Activated T-cell treated with anti-CD3 and anti-CD28 coated beads, Interleukin-2, amount 50 U/mL, for 72 hours (primary cell): ENCODE measurements at places on chromosomes 4 and X. TPM values are rescaled to one million over a fixed set of nuclear protein-coding genes. Genes with fewer than 3 reads are reported as not detected.
A peak's percentile ranks its signal among the peaks of the same experiment; 100 is the strongest.

Gene KLHL4
- total RNA-seq = 0.12 TPM

Gene PWWP3B
- not detected for total RNA-seq

Gene FAM9B
- not detected for total RNA-seq

Gene RAB9B
- total RNA-seq = 0.96 TPM

Gene CT45A10
- total RNA-seq = not detected

Gene SHISA3
- total RNA-seq = 0.41 TPM

Gene GAB3
- 6.2 TPM for total RNA-seq

Gene TXK
- 52.3 TPM for total RNA-seq

Gene ART3
- not detected for total RNA-seq

Gene TMEM150C
- total RNA-seq = 0.07 TPM

GRCh38 chr4:682490-683172 lies 6.3 kb downstream of the SLC49A3 start:
- no peak for DNase-seq

GRCh38 chr4:155696226-155696625 lies 29.6 kb downstream of the GUCY1A1 start:
- no peak for DNase-seq

- no peak for DNase-seq
Measured at GRCh38 chrX:136572030-136572429, 40.0 kb downstream of the VGLL1 start.

- no peak for DNase-seq
Measured at GRCh38 chr4:87978681-87979080, 3.2 kb downstream of the SPP1 start.

DNA sequence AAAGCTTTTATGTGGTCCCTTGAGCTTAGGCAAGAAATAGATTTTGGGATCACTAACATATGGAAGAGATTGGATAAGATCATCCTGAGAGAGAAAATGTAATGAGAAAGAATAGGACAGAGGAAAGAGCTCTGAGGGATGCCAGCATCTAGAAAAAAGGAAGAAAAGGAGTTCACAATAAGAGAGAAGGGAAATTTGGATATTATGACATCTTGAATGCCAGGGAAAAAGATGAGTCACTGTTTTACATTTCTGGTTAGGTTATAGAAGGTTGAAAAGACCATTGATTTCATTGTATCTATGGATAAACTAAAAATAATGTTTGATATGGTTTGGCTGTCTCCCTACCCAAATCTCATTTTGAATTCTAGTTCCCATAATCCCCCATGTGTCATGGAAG lies 208.5 kb downstream of the MAD2L1 start:
- DNase-seq = no peak

- no peak for DNase-seq
Measured at GRCh38 chrX:112081781-112082652, 559 bp downstream of the TRPC5 start.

- DNase-seq = no peak
Measured at GRCh38 chrX:54043056-54043455, 1.2 kb downstream of the PHF8 start.

DNA sequence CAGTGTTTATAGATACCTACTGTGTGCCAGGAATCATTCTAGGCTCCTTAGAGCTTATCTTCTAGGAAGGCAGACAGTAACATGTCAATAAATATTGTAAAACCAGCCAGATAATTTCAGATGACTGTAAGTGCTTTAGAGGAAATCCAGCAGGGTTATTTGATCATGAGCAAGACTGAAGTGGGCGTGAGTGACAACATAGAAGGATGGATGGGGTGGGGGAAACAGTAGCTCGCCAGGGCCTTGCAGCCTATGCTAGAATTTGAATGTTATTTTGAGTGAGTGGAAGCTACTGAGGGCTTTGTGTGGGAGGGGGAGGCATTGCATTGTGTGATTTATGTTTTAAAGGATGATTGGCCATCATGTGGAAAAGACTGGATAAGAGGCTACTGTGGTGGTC lies 6.7 kb downstream of the SRD5A3 start:
- no peak for DNase-seq

DNA sequence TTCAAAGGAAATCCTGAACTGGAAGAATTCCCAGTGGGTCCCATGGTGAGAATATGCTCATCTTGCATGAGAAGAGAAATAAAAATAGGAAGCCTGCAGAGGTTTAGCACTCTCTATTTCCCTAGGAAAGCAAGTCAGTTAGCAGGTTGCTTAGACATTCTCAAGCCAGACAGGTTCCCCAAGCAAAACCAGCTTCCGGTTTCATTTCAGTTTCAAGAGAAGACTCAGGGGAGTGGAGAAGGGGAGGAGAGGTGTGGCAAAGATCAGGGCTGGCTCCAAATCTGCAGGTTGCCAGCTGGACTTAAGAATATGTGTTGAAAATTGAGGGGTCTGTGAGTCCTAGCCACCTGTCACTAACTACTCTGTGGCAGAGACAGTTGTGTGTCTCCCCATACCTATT lies 107.5 kb downstream of the CLNK start:
- peak; percentile 5 for DNase-seq

GRCh38 chr4:110636680-110637407 lies 14.0 kb upstream of the PITX2 start:
- DNase-seq = no peak

- DNase-seq = no peak
Measured at GRCh38 chr4:4388836-4389575, 2.1 kb downstream of the NSG1 start.

- DNase-seq = no peak
Measured at GRCh38 chr4:99586322-99586721, 11.7 kb downstream of the MTTP start.

DNA sequence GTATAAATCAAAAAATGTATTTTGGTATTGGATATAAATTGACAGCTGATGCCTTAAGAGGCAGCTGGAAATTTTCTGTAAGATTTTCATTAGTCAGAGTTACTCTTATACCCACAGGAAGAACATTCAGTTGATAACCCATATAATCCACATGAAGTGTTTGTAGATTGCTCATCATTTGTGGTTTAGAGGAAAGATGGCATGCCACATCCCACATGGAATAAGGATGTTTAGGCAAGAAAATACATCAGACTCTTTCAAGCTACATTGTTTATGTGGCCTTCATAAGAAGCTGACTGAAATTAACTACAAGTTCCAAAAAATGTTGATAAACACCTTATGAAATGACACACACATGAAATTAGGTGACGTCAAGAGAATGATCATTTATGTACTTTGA lies 56.6 kb downstream of the AREG start:
- DNase-seq = no peak

DNA sequence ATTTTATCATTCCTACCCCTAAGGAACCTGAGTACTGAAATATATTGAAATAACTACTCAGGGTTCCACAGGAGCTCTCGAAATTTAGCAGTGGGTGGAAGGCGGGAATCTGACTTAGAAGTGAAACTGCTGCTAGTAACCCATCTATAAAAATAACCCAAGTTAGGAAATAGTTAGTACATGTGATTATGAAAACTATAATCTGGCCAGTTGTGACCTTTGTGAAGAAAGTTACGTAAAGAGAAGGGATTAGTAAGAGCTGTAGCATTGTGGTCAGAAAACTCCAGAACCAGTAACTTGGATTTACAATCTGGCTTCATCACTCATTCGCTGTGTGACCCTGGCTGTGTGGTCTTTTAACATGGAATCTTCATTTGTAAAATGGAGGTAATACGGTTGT lies 175.5 kb downstream of the RAPGEF2 start:
- DNase-seq = no peak

DNA sequence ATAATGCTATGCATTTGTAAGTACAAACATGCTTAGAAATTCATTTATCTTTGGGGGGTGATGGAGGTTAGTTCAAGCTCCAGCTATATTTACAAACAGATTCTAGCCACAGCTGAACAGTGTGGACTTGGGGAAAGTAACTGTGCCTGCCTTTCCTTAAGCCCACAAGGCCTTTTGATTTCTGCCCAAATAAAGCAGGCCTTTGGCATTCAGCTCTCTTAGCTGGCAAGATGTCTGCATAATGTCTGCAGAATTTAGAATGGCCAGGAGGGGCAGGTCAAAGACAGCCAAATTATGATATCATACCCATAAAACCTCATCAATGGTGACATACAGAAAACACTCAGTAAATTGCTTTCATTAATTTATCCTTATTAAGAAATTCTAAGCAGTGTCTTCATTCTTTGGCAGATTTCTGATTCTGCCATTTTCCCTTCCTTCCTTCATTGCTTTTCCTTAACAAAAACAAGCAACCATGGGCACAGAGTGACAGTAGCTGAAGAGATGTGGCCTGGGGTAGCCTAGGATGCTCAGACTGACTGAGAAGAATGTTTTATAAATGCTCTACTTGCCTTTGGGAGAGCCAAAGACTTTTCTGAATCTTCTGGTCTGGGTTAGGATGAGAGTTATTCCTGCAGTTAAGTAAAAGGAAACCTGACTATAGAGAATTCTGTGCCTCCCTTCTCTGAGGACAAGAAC lies 538.7 kb upstream of the NR3C2 start:
- DNase-seq = no peak

- no peak for DNase-seq
Measured at GRCh38 chr4:145066063-145066501, 31.9 kb downstream of the ANAPC10 start.

DNA sequence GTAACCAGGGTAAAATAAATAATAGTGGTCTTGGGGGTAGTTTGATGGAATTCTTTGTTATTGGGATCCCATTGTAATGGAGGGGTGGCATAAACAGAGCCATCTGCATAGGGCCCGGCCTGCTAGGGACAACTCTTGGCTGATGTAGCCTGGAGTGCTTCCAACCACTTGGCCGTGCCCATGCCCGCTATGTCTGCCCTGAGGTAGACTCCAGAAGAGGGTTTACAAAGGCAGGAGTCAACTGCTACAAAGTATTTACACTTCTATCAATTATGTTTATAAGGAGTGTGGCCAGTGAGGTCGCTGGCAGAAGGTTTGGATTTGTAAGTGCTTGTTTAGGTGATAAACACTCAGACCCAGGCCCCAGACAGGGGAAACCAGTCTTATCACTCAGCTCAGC lies 8.1 kb downstream of the RASL11B start:
- no peak for DNase-seq

- DNase-seq = peak; percentile 80
Measured at GRCh38 chr4:74228691-74229640, 71.0 kb downstream of the MTHFD2L start.

DNA sequence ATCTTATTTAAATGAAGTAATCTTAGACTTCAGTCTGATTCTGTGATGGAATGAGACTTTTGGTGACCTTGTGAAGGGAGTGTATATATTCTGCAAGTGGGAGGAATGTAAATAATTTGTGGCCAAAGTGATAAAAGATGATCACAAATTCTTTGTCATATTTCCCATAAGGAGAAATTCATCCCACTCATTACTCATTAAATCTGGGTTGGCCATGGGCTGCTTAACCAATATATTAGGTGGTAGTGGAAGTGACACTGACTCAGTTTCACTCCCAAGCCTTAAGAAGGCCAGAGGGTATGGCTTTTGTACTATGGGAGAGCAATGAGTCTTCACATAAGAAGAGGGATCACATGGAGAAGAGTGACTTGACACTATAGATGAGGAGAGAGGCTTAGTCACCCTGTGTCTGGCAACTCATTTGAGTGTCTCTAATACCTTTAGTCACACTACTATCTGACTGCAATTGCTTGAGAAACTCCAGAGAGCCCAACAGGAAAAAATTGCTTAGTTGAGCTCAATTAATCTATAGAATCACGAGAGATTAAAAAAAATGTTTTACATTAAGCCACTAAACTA lies 408.2 kb upstream of the PITX2 start:
- DNase-seq = no peak

DNA sequence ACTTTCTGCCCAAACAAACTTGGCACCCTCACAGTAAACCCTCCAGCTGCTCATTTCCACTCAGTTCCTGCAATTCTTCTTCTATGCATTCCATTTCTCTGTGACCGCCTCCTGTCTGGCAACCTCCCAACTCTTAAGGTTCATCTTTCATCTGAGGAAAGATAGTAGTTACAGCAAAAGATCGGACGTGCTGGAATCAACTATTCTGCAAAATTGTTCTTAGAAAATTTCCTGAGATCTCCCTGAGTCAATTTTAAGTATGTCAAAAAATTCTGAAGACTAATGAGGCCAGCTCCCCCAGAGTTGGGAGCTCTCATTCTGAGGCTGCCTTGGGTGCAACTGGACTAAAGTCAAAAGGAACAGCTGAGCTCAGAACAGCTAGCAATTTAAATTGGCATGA lies 1026.0 kb downstream of the ADGRL3 start:
- DNase-seq = no peak

DNA sequence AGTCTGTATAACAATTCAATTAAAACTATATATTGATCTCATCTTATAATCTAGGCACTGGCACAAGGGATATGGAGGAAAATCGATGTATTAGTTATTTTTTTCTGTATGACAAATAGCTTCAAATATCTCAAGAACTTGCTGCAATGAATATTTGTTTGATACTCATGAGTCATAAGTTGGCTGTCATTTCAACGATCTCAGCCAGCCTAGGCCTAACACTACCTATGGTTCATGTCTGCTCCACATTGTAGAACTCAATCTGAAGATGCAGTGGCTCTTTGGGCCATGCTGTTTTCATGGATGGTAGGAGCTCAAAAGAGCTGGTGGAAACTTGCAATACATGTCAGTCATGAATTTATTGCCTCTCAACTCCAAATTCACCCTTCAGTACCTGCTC lies 44.7 kb downstream of the MAGEB17 start:
- DNase-seq = no peak

DNA sequence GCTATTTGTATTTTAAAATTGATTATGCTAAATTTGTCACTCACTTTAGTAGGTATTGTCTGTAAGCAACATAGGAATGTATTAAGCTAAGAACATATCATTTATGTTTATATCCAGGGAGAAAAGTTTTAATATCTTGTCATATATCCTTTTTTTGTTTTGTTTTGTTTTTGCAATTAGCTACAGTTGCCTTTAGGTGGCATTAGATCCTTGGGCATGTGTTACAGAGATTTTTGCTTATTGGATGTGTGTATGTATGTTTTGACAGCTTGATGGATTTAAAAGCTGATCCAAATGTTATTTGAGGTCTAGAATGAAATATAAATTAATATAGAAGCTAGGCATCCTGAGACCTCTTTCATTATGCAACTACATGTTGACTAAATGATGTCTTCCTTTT lies 36.1 kb upstream of the OTUD4 start:
- no peak for DNase-seq

DNA sequence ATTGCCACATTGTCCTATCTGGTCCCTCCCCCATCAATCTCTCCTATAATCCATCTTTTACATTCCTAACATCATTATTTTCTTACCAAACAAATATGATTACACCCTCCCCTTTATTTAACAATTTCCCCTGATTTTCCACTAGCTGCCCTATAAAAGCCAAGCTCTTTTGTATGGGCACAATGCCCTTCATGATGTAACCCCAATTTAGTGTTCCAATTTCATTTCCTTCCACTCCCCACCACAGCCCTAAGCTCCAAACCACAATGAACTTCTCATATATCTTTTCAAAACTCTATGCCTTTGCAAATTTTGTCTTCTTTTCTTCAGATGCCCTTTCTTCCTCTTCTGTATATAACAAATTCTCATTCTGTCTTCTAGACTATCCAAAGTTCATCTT lies 39.5 kb upstream of the PTPN13 start:
- no peak for DNase-seq

- DNase-seq = no peak
Measured at GRCh38 chr4:48223633-48224295, 45.9 kb downstream of the TEC start.
